NCI-H2081 treated with DMSO at 0.1 percent for 48 hours (cell line): ENCODE measurements at places on chromosomes 1 and 21.

DNA sequence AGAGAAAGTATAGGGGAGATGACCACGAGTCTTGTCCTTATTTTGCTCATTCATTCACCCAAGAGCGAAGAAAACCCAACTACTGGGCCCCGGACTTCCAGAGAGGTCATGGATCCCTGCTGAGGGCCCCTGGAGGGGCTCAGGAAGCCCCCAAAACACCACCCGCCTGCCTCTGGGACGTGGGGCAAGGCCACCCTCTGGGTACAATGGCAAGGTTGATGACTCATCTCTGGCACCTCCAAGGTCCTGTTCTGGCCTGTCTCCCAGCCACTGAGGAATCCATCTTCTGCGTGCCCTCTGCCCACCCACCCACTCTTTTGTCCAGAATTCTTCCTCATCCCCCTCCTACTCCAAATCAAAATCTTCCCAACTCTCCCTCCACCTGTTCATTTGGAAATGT is 21.3 kb upstream of the PRDM15 start:
- DNase-seq = no peak

GRCh38 chr1:155002464-155003226 is at the start of gene ZBTB7B:
Gene ZBTB7B (plus strand): TSS chr1:155002802. CDS start chr1:155014661, 11,859 bp downstream.
- no peak for DNase-seq

- no peak for DNase-seq
Observed at GRCh38 chr1:33824971-33825370, 38.9 kb upstream of the HMGB4 start.

- DNase-seq = no peak
Observed at GRCh38 chr1:240399381-240399780, 212.6 kb downstream of the GREM2 start.

- no peak for DNase-seq
Observed at GRCh38 chr1:214248311-214249085, 32.5 kb upstream of the SMYD2 start.

DNA sequence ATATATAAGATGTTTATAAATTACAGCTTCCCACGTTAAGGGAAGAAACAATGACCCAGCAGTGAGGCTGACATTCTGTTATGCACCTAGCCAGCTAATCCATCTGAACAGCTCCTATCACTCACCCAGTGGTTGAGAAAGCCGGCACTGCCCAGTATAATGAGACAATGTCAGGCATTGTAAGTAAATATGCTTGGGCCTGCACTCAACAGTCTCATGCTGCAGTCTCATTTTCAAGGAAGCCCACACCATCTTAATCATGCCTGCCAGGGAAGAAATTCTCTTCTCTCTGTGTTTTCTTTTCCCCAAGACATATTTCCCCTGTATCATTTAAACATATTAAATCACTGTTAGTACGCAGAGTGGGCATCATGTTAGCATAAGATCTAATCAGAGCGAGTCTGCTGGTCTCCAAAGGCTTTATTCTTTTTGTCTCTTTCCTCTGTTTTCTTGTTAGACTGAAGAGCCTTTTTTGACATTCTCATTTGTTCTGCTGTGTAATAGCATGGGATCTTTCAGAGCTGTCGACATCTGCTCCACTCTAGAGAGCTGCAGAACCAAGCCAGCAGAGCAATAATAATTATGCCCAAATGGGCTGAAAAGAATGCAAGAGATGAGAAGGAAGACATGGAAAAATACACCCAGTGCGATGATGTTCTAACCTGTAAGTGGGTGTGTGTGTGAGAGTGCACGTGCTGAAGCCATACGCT is 67.6 kb upstream of the SLC22A15 start:
- DNase-seq = no peak

- no peak for DNase-seq
Observed at GRCh38 chr1:233278631-233279030, 16.9 kb downstream of the PCNX2 start.

DNA sequence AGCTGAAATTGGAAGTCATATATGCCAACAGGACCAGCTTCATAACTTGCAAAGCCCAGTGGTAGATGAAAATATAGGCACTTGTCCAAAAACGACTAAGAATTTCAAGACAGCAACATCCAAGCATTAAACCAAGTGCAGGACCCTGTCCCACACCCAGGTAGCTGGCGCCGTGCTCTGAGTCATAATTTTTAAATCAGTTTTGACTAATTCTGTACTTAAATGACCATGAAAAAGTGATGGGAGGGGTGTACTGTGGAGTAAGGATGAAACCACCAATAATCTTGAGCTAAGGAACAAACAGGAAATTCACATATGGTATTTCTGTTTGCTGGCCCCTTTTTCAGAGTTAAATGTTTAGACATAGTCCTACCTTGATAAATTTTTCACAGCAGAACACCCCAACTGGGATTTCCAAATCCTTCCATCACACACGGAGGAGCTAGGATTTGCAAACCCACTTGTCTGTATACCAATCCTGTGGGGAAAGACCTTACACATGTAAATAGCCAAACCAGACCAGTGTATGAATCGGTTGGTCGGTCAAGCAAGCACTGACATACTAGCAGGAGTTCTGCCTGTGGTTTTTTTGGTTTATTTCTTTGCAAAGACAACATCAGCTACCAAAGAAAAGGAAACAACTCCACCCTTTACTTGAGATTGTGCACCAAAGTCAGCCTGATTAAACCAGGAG is 235.7 kb upstream of the RAB4A start:
- no peak for DNase-seq

DNA sequence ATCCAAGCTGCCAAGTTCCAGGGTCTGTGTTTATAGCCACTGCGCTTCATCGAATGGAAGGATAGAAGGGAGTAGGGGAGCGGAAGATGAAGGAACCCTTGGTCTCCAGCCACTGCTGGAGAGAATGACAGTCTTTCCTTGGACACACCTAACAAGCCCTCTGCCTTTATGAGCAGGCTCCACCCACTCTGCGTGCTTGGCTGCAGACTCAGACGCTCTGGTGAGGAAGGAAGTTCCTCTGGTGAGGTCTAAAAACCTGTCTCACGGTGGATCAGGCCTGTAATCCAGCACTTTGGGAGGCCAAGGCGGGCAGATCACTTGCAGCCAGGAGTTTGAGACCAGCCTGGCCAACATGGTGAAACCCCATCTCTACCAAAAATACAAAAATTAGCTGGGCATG is 55.4 kb downstream of the MATN1 start:
- no peak for DNase-seq
